AG08395 (cell line): ENCODE measurements at places on chromosomes 11 and 22.
A peak's percentile ranks its signal among the peaks of the same experiment; 100 is the strongest.

DNA sequence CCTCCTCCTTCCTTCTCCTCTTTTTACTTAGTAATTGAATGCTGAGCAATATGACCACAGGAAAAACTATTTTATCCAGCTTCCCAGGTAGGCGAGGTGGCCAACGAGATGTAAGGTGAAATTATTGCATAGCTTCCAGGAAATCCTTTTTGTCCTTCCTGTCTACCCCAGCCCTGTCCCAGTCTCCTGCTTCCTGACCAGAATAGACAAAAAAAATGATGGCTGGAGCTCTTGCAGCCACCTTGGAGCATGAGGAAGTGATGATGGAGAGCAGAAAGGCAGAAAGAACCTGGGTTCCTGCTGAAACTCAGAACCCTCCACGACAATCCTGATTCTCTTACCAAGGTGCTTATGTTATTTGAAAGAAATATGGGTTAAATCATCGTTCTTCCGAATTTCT lies 33.9 kb downstream of the DUSP8 start:
- no peak for DNase-seq

- peak; percentile 32 for DNase-seq
Observed at GRCh38 chr22:41917903-41918791, 3.3 kb upstream of the SHISA8 start.

DNA sequence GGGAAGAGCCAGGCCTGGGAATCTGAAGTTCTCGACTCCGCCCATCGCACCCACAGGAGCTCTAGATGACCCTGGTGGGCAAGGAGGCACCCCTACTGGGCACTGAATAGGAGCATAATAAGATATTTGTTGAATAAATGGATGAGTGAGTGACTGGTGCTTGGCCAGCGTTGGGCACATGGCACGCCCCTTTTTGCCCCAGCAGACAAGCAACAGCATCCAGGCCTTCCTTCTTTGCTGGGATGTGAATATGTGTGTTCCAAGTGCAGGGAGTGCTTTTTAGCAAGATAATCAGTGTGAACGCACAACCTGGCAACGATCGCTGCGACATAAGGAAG lies 443 bp upstream of the CELF1 start:
- no peak for DNase-seq

GRCh38 chr22:39994041-39994565 lies 651 bp upstream of the FAM83F start:
- no peak for DNase-seq

DNA sequence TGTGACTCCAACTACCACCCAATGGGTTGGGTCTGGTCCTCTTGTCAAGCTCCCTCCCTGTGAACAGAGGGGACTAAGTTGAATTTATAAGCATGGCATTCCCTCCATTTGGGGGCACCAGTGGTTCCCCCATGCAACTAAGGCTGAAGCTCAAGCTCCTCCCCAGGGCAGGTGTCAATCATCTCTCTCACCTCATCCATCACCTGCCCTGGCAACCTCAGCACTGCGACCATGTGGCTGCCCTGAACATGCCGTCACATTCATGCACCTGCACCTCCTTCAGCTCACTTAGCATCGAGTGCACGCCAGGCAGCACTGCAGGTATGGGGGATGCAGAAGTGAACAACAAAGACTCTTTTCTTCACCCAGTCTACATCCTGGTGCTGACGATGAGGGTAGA lies 799.3 kb downstream of the TBC1D22A start:
- no peak for DNase-seq

GRCh38 chr11:73286240-73286810 lies 14.2 kb downstream of the P2RY6 start:
- no peak for DNase-seq

DNA sequence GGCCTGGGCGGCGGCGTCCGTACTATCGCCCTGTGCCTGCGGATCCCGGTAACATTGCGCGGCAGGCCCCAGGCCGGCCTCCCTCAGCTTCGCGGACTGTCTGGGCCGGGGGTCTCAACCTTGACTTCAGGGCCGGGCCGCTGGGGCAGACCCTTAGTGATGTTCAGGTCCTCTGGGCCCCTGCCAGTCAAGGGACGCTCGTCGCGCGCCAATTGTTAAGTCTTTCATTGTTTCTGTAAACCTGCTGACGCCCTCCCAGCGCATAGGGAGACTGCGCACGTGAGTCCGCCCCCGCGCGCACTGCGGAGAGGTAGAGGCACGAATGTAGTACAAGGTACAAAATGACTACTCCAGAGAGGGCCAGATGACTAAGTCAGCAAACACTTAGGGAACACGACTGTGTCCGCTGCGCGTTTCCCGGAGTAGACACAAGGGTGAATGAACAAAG lies 451 bp upstream of the HDHD5 start:
- DNase-seq, result peak; percentile 47

GRCh38 chr22:28441720-28442263 lies 237.8 kb downstream of the TTC28 start:
- peak; percentile 28 for DNase-seq

DNA sequence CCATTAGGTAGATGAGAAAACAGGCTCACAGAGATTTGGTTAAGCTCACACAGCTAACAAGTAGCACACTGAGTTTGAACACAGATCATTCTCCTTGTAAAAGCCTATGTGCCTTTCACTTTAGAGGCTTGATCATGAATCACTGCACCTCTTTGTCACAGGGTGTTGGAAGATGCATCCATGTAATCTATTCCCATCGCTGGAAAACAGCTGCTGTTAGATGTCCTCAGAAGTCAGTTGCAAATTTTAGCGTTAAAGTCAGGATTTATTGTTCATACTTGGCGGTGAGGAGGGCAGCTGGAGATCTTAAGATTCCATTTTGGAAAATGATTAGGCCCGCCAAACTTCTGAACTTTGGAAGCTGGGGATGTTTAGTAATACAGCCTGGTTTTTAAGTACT lies 2.6 kb downstream of the CNTF start:
- DNase-seq, result no peak

GRCh38 chr11:130278745-130279144 lies 36.0 kb downstream of the ZBTB44 start:
- DNase-seq, result no peak

- DNase-seq, result no peak
Observed at GRCh38 chr11:118311518-118311917, 7.0 kb downstream of the CD3E start.
